Sciatic nerve (tissue), 2 donors: ENCODE measurements at places on chromosomes 7 and 10. TPM values are rescaled to one million over a fixed set of nuclear protein-coding genes. Genes with fewer than 3 reads are reported as not detected.
A peak's percentile ranks its signal among the peaks of the same experiment; 100 is the strongest.

TUBGCP2 gene
- total RNA-seq = 55.9 TPM

DRGX gene
- not detected for total RNA-seq

DNA sequence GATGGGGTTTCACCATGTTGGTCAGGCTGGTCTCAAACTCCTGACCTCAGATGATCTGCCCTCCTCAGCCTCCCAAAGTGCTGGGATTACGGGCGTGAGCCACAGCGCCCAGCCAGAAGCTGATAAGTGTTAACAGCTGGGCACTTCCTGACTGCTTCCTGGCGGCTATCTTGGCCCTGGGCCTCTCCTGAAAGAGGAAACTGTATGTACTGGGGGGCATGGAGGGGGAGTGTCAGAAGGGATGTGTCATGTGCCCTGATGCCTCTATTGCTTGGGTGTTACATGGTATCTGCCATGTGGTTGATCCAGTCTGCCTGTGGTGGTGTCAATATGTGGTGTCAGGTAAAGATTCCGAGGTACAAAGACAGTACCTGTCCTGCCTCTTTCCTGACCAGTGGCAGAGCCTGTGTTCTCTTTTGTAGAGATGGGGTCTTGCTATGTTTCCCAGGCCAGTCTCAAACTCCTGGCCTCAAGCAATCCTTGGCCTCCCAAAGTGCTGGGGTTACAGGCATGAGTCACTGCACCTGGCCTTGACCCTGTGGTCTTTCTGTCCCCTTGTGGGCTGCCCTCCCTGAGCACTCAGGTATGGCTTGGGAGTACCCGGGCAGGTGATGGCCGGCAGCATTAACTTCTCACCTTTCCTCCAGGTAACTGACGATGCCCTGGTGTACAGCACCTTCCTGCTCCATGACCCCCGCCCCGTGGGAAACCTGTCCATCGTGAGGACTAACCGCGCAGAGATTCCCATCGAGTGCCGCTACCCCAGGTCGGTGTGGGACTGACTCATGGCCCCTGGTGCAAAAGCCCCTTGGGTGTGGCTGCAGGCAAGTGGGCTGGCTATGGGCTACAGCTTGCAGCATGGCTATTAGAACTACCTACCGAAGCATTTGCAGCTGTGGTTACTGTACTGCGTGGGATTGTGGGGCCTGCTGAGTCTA is 4.4 kb downstream of the ZP3 start:
- peak; percentile 48 for DNase-seq

LRRC18 gene
- total RNA-seq = not detected

- no peak for DNase-seq
Observed at GRCh38 chr10:121664671-121665070, 66.4 kb upstream of the FGFR2 start.
